H7 (cell line): ENCODE measurements at places on chromosomes 2 and 18. TPM values are rescaled to one million over a fixed set of nuclear protein-coding genes. Genes with fewer than 3 reads are reported as not detected.

SCG2 gene
- total RNA-seq: 2.5 and 3.4 TPM in 2 replicates

MAPRE2 gene
- total RNA-seq: 22.1 and 23.1 TPM in 2 replicates

TMEM178A gene
- 7.1 and 8.1 TPM in 2 replicates for total RNA-seq

CCDC74A gene
- total RNA-seq: 12.5 and 20.7 TPM in 2 replicates

SKA1 gene
- total RNA-seq: 29.2 and 33.9 TPM in 2 replicates

IL36RN gene
- total RNA-seq: not detected in 2 replicates

NCKAP5 gene
- 0.15 and 0.55 TPM in 2 replicates for total RNA-seq

PAX8 gene
- total RNA-seq: not detected in 2 replicates

TCF23 gene
- total RNA-seq: not detected in 2 replicates
